NCI-H345 (cell line): ENCODE measurements at places on chromosomes 2 and 18.

DNA sequence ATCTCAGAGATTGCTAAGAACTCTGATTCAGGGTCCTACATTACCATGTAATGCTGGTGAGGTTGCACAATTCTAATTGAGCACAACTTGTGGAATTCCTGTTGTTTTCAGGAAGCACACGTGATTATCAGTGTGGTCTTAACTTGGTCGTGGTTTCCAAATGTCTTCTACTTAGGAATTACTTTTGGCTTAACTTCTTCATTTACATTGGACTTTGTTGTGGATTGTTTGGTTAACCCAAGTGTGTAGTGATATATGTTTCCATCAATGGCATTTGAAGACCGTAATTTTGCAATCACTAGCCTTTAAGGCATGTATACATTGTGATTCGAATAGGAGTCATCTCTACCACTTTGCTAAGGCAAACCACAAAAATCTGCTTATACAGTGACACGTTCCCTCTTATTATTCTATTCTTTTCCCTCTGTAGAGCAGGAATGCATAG lies 373.3 kb downstream of the IRS1 start:
- DNase-seq: no peak

DNA sequence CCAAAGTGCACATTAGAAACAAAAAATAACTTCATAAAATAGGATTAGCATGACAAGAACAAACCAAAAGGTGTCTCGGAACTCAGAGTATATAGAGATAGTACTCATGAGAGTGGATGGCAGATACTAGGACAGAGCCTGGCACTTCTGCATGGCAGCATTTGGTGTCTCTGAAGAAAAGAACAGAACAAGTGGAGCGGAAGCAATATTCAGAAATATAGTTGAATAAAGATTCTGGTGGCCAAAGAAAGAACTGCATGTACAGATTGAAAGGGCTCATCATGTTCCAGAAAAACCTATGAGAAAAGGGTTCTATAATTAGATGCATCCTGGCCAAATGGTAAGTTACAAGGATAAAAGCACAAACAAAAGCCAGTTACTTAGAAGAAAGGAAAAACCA lies 90.9 kb downstream of the CCDC138 start:
- no peak for DNase-seq

GRCh38 chr2:150204451-150204850 lies 283.0 kb downstream of the RND3 start:
- DNase-seq: no peak

DNA sequence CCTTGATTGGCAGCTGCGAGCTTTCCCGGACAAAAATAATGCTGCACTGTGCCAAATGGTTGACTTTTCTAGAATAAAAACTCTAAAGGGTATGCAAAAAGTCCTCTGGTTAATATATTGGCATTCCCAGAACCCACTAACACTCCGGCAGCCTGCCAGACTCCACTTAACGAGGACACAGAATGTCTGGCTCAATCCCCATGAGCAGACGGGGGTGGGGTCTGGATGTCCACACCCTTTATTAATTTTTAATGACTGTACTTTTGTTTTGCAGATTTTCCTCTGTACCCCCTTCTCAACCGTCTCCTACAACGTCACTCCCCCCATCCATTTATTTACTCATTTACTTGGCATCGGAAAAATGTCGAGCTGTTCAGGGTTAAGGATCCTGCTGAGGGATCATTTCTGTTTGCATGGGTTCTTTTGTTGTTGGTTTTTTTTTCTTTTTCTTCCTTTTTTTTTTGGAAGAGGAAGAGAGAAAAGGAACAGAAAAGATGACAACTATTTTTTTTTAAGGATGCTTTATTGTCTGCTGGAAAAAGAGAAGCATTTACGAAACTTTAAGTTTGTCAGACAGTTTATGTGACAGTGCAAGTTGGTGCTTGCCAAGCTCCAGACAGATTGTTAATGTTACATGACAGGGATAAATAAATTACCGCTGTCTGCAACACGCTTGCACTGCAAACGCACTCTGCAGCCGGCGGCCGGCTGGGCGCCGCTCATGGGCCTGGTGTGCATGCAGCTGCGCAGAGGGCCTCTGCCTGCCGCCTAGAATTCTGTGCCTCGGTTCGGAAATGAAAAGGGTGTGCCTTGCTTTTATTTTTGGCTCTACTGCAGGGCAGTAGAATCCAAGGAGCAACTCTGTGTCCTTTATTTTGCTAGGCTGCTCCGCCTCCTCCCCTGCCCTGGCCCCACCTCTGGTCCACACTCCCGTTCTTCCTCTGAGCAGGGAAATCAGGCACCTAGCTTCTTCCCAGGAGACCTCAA lies 3.6 kb downstream of the LDLRAD4 start:
- peak; percentile 85 for DNase-seq

DNA sequence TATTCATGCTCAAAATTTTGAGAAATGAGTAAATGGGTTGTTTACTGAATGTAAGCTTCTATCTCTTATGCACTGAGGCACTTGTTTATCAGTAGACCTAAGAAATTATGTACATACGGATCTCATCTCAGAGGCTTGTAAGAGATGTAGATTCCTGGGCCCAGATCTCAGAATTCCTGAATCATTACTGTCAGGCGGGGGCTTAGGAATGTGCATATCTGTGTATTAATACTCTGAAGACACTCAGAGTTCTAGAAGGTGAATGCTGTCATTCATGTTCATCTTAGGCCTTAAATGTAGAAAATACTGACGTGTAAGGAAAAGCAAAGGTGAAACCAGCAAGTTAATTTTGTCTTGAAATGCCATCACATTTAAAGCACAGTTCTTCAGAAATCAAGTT lies 169.6 kb downstream of the FMNL2 start:
- no peak for DNase-seq

DNA sequence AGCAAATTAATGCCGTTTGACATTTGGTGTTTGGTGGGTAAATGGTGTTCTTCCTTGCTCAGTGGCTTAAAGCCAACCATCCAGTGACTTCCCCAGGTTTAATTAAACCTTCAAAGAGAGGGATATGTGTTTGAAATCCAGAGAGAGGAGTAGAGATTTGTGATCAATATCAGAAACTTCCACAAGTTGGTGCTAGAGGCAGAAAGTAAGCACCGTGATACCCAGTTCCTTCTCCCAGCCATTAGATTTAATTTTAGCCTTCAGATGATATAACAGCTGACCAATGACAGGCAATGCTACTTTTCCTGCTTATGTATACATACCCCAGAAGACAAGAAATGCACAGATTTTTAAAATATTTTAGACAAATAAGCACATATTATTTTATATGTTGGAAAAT lies 398.5 kb downstream of the CDH2 start:
- DNase-seq: peak; percentile 18

DNA sequence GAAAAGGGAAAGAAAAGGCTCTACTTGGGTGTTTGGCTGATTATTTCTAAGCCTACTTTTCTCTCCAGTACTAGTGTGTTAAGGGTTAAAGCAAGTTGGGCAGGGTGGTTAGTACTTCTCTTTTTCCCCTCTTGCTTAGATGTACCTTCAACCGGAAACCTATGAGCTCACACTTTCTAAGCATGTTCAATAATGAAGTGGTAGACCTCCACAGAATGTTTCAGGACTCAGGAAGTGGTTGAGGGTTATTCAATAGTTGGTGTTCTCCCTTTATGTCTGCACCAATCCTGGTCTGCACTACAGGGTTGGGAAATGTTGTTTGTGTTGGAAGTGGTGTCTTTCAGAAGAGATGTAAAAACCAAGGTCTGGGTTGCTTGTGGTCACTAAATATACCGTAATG lies 137.1 kb downstream of the ZEB2 start:
- no peak for DNase-seq
